Fibroblast of skin of back (primary cell): ENCODE measurements at places on chromosomes 3 and 15.

GRCh38 chr3:134991003-134991402 is 195.9 kb downstream of the EPHB1 start:
- DNase-seq, result no peak

- peak; percentile 25 for DNase-seq
Measured at GRCh38 chr3:40574661-40575060, 49.9 kb downstream of the ZNF621 start.

GRCh38 chr3:87895983-87896382 is 162.8 kb downstream of the CGGBP1 start:
- no peak for DNase-seq

DNA sequence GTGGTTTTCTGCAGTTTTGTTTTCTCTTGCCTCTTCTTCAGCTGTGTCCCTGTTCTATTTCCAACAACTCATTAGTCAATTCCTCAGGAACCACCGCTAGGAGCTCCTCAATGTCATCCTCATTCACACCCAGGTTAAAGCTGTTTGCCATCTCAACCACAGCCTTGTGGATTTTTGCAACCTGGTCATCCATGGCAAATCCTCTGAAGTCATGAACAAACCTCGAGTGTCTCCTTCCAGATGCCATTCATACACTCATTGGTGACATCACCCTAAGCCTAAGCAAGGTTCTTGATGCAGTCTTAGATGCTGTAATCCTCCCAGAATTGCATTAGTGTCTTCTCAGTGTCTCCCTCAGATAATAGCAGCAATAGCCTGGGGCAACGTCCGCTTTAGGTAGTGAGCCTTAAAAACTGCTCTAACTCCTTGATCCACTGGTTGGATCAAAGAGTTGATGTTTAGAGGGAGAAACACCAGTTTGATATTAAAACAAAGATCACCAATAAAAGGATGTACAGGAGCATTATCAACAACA is 31.5 kb upstream of the ZNF502 start:
- DNase-seq, result no peak

DNA sequence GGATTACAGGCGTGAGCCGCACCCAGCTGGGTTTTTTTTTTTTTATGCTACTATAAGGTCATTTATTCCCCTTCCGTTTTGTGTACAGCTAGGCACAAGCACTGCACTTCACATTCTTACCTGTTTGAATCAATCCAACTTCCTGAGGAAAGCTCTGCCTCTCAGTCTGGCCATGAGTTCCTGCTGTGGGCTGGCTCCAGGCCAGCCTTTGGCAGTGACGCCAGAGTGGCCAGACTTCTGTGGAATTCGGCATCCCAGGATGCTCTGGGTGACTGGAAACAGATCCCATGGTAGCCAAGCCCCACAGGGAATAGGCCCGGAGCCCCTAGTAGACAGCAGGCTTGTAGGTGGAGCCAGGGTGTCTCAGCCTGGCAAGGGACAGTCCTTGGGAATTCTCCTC is 21.5 kb upstream of the TIMP4 start:
- peak; percentile 87 for DNase-seq

- DNase-seq, result no peak
Measured at GRCh38 chr3:25895031-25895430, 105.1 kb downstream of the OXSM start.

GRCh38 chr3:194592798-194593752 is 40.1 kb downstream of the TMEM44 start:
- peak; percentile 100 for DNase-seq

DNA sequence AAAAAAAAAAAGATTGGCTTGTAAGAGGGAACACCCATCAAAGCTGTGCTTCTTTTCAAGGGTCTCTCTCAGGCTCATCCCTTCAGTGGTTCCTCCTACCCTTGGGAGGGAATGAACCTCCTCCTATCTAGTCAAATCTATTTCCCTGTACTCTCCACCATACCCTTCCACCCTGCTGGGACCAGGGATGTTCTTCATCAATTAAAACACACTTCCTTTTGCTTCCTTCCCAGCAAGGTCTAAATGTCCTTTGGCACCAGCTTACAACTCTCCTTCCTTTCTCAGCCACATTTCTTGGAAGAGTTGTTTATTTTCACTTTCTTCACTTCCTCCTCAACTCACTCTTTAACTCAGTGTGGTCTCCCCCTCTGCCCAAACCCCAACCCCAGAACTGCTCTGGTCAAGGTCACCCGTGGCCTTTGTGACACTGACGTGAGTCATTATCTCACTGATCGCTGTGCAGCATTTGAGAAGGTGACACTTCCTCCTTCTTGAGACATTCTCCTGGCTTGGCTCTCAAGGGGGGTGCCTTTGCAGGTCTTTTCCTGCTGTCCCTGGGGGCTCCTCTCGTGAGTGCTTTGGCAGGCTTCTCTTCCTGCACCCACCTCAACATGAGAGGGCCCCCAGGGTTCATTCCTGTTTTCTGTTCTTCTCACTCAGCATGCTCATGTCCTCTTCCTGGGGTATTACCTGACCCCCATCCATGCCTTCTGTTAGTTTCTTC is 210.5 kb upstream of the TLE3 start:
- no peak for DNase-seq

DNA sequence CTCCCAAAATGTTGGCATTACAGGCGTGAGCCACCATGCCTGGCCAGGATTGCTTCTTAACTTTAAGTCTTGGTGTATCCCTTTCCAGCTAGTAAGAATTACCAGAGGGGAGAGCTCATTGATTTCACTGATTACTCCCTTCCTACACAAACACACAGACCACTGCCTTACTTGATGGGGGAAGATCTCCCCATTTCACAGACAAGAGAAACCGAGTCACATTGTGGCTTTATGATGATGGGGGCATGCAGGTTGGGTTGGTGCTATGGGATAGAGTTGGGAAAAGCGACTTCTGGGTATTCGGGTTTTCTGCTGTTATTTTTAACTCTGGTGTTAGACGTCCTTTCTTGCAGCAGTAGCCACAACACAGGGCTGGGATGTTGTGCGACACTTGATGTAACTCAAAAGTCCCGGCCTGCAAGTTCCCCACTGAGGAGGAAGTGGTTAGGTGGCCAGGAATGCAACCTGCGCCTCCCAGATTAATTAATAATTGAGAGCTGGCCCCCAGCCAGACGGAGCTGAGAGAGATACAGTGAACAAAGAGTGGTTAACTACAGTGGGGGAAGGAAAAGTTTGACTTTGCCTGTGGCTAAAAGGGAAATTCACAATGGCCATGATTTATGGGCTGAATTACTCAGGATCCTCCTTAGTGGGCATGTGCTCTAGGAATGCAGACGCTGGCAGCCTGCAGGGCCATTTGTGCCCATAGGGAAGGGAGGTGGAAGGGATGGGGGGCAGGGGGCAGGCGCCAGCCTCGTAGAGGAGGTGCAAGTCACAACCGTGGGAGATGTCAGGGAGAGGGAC is 63.6 kb downstream of the SMAD6 start:
- DNase-seq, result peak; percentile 60

GRCh38 chr3:23117856-23118255 is 85.3 kb upstream of the UBE2E2 start:
- peak; percentile 12 for DNase-seq

DNA sequence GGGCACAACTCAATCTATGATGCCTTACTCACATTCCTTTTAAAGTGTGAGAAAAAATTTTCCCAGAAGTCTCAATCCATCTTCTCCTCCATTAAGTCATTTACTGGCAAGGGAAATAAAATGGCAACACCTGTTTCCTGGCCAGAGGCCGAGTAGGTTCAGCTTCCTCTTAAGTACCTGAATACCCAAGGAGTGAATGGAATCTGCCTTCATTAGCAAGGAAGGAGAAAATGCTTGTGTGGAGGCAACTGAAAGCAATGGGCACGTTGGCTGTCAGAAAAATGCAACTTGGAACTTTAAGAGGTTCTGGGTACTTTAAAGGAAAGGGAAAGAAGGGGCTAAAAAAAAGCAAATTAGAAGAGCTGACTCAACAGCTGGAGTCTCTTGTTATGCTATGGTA is 423.6 kb upstream of the ARL6 start:
- DNase-seq, result no peak

DNA sequence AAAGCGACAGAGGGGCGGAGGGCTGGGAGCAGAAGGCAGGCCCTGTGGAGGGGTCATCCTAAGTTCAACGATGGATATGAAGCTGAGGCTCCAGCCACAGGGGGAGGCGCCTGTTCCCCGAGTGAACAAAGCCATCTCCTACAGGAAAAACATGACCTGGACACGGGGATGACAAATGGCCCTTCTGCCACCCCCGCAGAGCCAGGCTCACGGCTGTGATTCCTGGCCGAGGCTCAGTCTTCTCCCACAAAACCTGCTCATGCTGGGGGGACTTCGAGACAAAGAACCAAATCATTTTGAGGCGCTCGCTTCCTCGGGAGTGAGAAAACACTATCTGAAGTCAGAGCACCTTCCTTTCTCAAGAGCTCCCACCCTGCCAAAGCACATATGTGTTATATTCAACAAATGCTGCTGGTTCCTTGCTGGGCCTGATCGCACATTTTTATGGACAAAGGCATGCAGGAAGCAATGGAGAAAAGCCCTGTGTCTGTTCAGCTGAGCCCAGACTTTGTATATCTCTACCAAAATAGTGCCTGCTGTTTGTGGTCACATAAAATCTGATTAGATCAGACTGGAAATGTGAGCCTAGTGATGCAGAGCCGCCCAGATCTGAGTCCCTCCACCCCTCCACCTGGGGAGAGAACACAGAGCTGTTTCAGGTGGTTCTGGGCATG is 5.6 kb downstream of the RBP1 start:
- peak; percentile 30 for DNase-seq

DNA sequence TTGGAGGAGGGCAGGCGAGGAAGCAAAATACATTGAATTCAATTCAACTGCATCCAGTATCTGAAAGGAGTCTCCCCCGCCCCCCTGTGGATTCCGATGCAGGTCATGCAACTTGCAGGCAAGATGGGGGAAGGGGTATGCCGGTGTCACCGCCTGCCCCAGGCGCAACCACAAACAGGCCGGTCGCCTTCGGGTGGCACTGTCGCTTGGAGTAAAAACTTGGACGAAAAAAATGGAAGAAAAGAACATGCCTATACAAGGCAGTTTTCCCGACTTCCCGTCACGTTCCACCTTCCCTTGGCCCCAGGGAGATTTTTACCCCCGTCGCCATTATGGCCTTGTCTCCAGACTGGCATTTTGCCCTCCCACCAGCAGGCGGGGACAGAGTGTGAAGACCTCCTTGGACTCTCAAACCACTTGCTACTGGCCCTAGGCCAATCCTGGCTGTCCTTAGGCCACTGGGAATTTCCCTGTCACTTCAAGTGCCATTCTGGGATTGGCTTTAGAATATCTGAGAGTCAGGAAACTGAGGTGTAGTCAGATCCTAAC is 1.6 kb upstream of the NTRK3 start:
- peak; percentile 36 for DNase-seq

- no peak for DNase-seq
Measured at GRCh38 chr15:66706225-66706732, 4.2 kb downstream of the SMAD6 start.

DNA sequence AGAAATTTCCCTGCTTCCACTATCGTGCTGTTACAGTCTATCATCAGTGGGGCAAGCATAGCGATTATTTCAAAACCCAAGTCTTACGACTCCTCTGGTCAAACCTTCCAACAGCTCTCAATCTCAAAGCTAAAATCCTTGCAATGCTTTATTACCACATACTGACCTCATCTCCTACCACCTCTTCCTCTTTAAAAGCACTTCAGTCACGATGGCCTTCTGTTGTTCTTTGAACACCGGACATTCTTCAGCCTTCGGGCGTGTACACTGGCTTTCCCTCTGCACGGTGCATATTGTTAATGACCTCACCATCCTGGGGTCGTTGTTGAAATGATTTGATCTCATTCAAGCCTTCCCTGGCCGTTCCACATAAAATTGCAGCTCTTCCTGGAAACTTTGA is 31.1 kb downstream of the MAGEL2 start:
- no peak for DNase-seq
